Astrocyte (in vitro differentiated cells and primary cell): ENCODE measurements at places on chromosomes 3 and 15.

- DNase-seq: no peak
Measured at GRCh38 chr3:158106766-158107471, 699 bp upstream of the SHOX2 start.

DNA sequence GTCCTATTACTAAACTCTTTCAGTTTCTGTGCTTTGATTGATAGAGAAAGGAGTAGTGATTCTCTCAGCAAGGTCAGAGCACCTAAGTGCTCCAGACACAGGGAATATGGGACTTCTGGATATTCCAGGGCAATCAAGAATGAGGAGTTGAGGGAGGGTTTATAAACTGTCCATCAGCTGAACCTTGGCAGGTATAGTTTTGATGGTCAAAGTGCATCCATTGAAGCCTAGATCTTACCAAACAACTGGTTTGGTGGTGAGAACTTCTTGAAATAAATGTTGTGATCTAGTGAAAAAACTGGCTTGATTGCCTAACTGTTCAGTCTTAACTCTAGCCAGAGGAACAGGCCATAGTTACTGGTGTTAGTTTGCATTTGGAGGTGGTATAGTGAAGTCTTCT lies 207.0 kb upstream of the ONECUT1 start:
- DNase-seq: no peak

DNA sequence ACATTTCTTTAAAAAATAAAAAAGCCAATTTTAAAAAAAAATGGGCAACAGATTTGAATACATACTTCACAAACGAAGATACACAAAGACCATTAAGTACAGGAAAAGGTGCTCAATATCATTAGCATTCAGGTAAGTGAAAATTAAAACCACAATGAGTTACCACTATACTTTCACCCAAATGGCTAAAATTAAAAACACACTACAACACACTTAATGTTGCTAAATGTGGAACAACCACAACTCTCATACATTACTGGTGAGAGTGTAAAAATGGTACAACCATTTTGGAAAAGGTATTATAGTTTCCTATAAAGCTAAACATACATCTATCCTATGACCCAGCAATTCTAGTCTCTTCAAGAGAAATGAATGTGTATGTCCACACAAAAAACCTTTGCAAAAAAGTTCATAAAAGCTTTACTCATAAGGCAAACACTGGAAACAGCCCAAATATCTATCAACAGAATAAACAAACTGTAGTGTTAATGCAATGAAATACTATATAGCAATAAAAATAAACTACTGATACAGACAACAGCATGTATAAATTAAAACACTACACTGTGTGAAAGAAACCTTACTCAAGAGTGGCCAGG lies 14.9 kb downstream of the IP6K1 start:
- DNase-seq: no peak

DNA sequence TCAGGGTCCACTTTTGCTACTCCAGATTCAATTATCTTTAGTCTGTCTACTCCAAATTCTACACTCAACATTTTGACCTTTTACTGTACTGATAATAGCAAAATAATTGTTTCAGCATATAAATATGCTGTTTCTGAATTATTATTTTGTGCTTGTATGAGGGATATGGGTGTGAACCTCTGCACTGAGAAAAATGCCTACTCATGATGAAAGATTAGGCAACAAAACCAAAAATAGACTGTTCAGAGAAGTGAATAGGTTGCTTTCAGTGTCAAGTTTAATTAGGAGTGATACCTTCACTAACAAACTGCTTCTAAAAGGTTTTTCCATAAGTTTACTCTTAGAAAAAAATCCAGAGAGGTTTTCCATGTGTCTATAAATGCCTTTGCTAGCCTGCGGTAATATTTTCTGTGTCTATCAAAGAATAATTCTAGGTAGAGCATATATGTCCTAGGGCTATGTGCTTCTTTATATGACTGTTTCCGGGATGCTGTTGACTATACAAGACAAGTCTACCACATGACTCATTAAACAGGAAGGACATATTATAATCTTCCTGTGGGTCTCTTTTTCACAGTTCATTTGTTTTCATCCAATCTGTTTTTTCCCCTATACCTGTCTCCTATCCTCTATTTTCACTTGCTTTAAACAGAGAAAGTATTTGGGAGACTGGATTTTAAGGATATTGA lies 218.5 kb upstream of the TTC14 start:
- DNase-seq: no peak
